Fibroblast of upper back skin (primary cell): ENCODE measurements at places on chromosomes 12 and 14.

DNA sequence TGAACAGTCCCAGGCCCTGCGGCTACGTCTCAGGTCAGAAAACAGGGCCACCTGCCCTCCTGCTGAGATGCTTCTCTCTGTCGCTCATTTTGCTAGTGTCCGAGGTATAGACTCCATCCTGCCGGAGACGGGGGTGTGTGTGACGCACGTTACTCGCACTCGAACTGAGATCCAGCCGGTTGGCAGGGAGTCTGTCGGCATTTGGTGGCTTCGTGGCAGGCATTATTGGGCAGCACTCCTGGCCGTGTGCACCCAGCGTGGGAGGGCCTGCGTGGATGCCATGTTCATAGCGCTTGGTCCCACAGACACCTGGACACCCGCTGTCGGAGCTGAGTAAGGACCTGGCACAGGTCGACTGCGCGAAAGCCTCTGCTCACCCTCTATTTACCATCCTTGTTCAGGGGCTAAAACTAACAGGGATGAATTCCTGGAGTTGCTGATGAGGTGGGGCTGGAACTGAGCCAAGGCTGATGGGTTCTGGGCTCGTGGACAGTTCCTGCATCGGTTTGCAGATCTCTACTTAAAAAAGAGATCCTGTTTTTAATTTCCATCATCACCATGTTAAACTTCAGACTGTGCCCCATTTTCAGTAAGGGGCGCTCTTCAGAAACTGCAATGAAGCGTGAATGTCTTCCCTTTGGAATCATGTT, 28.6 kb downstream of the AACS start:
- no peak for DNase-seq

DNA sequence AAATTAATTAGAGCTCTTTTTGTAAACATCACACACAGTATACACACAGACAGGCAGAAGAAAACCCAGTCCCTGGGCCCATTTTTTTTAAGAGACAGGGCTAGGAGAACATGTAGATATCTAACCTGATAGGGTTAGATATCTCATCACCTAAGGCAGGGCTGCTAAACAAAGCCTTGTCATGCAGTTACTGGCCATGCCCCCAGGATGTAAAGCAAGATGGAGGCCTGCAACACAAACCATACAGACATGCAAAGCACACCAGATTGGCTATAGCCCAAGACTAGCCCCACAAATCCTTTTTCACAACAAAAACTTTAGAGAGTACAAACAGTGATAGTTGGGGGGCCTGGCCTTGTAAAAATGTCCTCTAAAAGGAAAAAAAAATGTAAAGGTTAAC, 20.5 kb downstream of the CLEC2A start:
- no peak for DNase-seq

DNA sequence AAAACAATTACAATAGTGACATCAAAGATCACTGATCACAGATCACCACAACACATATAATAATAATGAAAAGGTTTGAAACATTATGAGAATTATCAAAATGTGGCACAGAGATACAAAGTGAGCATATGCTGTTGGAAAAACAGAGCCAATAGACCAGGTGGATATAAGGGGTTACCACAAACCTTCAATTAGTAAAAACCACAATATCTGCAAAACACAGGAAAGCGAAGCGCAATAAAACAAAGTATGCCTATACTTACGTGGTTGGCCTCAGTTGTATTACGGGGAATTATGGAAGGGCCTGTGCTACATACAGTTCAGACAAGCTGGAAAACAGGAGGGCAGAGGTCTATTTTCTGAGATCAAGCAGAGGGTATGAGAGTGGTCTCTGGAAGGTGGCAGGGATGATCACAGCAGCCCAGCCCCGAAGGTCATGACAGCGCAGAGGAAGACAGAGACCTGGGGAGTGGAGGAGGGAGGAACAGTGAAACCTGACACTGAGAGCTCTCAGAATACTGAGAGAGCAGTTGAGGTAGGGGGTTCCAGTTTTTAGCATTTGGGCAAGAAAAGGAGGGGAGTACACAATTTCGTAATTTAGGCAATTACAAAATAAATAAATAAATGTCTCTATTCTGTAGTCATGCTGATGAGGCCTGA, 41.3 kb downstream of the IFNG start:
- DNase-seq, result no peak

DNA sequence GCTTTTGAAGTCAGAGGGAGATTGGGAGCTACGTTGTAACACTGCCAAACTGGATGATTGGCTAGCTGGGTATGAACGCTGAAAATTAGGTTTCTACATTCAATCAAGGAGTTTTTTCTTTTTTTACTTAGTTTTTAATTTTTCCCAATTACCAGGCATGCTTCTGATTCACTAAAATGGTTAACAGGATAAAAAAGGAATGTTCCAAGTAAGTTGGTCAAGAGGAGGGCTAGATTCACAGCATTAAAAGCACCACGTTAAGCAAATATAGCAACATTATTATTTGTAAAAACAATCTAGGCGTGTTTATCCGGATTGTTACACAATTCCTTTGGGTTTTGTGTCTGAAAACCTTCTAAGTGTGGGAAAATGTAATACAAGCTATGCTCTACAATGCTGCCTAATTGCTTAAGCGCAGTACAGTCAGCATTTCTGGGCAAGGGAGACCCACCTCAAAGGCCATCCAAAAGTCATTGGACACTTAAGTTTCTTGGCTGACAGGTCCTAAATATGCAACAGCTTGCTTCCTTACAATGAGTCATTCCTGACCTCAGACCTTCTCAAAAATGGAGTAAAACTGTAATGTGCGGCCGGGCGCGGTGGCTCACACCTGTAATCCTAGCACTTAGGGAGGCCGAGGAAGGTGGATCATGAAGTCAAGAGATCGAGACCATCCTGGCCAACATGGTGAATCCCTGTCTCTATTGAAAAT, 1.2 kb downstream of the RPLP0 start:
- peak; percentile 55 for DNase-seq

DNA sequence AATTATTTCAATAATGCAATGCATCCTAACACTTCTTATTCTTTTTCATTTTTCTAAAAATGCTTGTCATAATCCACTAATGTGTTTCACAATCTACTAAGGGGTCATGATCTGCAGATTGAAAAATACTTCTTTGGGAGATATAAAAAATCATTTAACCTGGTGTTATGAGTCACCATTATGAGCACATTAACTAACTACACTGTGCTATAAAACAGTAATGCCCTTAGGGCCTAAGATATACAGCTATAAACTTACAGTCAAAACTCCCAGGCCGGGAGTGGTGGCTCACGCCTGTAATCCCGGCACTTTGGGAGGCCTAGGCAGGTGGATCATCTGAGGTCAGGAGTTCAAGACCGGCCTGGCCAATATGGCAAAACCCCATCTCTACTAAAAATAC, 14.2 kb downstream of the ATXN2 start:
- DNase-seq, result no peak

GRCh38 chr14:106556665-106557289, 1030.4 kb downstream of the TMEM121 start:
- no peak for DNase-seq

- no peak for DNase-seq
Observed at GRCh38 chr14:38731962-38732361, 371.1 kb downstream of the SEC23A start.
